ENCODE measurements at places on chromosomes 6 and 20. TPM values are rescaled to one million over a fixed set of nuclear protein-coding genes. Genes with fewer than 3 reads are reported as not detected.

DACT2 gene
- not detected for total RNA-seq

MUC22 gene
- not detected for total RNA-seq

ULBP3 gene
- total RNA-seq = 7.1 TPM

NXT1 gene
- 69.4 TPM for total RNA-seq

FOXS1 gene
- not detected for total RNA-seq

PDE7B gene
- 1.6 TPM for total RNA-seq

ACTL10 gene
- 9.6 TPM for total RNA-seq

SLC4A11 gene
- total RNA-seq = 1.5 TPM

EPHA7 gene
- 5.9 TPM for total RNA-seq

CLPSL1 gene
- not detected for total RNA-seq

BANF2 gene
- total RNA-seq = not detected

NT5DC1 gene
- total RNA-seq = 7.8 TPM

SYCP2 gene
- 1.5 TPM for total RNA-seq

MACROD2 gene
- total RNA-seq = 1.9 TPM

MEP1A gene
- total RNA-seq = not detected

ANGPT4 gene
- 0.05 TPM for total RNA-seq

MPC1 gene
- total RNA-seq = 18.2 TPM

POU5F1 gene
- 0.21 TPM for total RNA-seq

PGC gene
- not detected for total RNA-seq

FNDC11 gene
- 0.45 TPM for total RNA-seq

ADTRP gene
- total RNA-seq = 1.1 TPM

PSMF1 gene
- total RNA-seq = 37.6 TPM

MYBL2 gene
- 53.2 TPM for total RNA-seq

UBE3D gene
- 2.5 TPM for total RNA-seq

GPR6 gene
- not detected for total RNA-seq

NFS1 gene
- total RNA-seq = 105 TPM

NFATC2 gene
- 29.5 TPM for total RNA-seq

HDGFL1 gene
- not detected for total RNA-seq

KCNK15 gene
- total RNA-seq = not detected

CST3 gene
- total RNA-seq = 168 TPM

NKX2-4 gene
- 5.5 TPM for total RNA-seq

WFDC2 gene
- 1.1 TPM for total RNA-seq

VARS1 gene
- total RNA-seq = 57.3 TPM

LAMA4 gene
- total RNA-seq = 128 TPM

TFAP2A gene
- total RNA-seq = 12.1 TPM

PHACTR2 gene
- total RNA-seq = 7.5 TPM

LY6G6D gene
- total RNA-seq = not detected

ADGB gene
- total RNA-seq = not detected

HELZ2 gene
- total RNA-seq = 20.0 TPM

HCRTR2 gene
- not detected for total RNA-seq

TLDC2 gene
- not detected for total RNA-seq

JPH2 gene
- total RNA-seq = 0.08 TPM

SLC17A3 gene
- not detected for total RNA-seq

BMP7 gene
- 1.5 TPM for total RNA-seq

C6orf52 gene
- 0.82 TPM for total RNA-seq

NUP43 gene
- 18.5 TPM for total RNA-seq

RIMS4 gene
- total RNA-seq = 0.19 TPM

All from A375 (cell line).